CD8-positive, alpha-beta T cell (primary cell): ENCODE measurements at places on chromosomes 2 and 18.

GRCh38 chr2:135320465-135321355, 210.3 kb downstream of the ZRANB3 start:
- DNase-seq: no peak

DNA sequence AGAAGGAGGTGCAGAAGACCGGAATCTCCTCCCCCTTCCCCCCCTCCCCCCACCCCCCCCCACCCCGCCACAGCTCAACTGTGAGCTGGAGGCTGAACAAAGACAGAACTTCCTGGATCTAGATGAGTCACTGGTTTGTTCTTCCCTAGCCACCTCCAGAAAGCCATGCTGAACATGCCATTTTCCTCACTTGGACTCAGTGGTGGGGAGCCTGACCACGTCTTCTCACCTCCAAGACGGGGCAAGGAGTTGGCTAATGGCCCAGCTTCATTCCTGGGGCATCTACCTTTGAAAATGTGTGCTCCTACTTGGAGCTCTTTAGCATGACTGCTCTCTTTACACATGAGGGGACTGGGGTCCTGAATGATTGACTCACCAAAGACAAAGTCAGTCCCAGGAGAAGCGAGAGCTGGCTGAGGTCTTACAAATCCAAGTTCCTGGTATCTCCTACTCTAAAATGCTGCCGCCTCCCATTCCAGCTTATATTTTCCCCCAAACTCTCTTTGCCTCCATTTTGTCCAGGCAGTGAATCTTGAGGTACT, 22.6 kb upstream of the FZD5 start:
- no peak for DNase-seq

DNA sequence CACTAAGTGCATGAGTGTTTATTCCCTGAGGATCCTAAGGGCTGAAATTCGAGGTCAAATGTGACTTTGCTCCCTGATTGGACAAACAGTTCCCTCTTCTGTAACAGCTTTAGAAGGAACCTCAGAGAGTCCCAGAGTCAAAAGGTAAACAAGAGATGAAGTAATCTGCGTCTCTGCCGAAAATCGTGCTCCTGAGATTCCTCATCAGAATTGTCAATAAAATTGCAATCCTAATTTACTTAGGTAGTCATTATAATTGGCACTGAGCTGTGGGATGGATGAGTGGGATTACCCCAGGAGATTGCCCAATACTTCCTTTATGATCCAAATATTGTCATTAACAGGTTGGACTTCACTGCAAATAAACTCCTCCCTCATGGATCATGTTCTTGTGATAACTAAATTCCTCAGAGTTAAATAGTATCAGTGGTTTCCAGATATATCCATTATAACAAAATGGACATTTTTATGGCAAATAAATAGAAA, 907 bp upstream of the SUCLG1 start:
- DNase-seq: no peak

DNA sequence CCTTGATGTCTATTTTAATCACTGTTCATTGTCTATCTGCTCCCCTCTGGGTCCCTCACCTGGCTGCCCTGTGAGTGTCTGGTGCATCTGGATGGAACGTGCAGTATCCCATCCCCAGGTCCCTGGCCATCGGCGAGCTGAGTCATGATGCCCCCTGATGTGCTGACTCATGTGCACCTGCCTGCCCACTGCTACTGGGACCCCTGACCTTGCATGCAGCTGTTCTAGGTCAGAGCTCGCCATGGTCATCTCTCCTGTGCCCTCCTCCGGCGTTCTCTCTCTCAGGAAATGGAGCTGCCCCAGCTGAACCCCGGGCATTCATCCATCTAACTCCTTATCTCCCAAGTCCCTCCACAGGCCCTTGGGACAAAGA, 516.2 kb upstream of the HS6ST1 start:
- no peak for DNase-seq

GRCh38 chr2:233075141-233075965, 15.2 kb downstream of the INPP5D start:
- DNase-seq: no peak

GRCh38 chr2:168731616-168732015, 70.8 kb upstream of the NOSTRIN start:
- DNase-seq: no peak

DNA sequence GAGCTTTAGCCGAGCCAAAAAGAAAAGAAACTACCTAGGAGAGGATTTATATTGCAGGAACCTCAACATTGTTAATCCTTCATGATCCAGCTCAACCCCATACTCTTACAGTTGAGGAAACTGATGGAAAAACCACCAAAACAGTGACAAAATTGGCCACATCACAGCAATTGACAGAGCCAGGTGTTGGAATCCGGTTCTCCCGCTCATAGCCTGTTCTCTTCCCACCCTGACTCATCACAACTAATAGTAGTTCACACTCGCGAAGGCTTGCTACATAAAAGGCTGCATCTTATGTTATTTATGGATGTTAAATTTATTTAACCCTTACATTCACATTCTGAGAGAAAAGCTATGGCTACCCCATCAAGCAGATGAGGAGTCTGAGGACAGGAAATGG, 33.7 kb downstream of the SLC9A4 start:
- no peak for DNase-seq

DNA sequence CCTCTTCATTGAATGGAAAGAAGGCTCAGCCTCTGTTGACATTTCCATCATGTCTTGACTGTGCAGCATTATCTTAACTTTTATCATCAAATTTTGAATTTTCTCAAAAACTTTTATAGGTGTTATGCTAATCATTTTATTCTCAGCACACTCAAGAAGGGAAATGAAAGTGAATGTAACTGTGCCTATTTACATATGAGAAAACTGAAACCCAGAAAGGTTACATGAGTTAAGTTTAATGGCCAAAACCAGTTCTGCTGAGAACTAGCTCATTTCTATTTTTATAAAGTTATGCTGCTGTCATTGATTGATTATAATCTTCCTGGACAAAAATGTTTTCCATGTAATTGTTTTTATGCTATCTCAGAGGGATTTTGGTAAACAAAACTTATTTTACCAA, 618.8 kb upstream of the NRXN1 start:
- no peak for DNase-seq
